ENCODE measurements at places on chromosomes 2 and 18. TPM values are rescaled to one million over a fixed set of nuclear protein-coding genes. Genes with fewer than 3 reads are reported as not detected.

The CCDC85A gene
- 0.28 TPM for polyA plus RNA-seq

The MARCHF4 gene
- not detected for polyA plus RNA-seq

The DOCK10 gene
- 32.1 TPM for polyA plus RNA-seq

DNA sequence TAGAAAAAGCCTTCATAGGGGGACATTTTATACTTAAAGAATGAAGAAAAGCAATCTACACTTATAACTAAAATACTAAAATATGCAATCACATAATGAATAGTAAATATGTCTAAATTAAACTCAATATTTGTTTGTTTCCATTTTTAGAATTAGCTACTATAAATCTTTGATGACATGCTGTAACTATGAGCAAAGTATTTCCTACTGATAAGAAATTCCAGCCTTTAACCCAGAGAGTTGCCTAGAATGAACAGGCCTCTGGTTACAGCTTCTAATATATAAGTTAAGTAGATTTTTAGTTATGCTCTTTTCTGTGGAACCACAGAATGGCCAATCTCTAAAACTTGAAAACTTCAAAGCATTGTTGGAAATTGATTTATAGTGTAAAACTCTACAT, 1465.6 kb upstream of the ZEB2 start:
- no peaks in the 10 kb centered on the region for H3K4me1 ChIP-seq
- no peaks in the 10 kb centered on the region for H3K27me3 ChIP-seq
- DNase-seq, result no peak
- H3K36me3 ChIP-seq, result no peaks in the 10 kb centered on the region

GRCh38 chr18:57961411-57961810, 82.6 kb upstream of the NEDD4L start:
- no peaks in the 10 kb centered on the region for H3K27me3 ChIP-seq
- H3K4me3 ChIP-seq, result no peak overlapping the region
- no peaks in the 10 kb centered on the region for H3K36me3 ChIP-seq
- no peak for DNase-seq
- no peak overlapping the region for H3K27ac ChIP-seq

GRCh38 chr18:63468575-63468974, 8.2 kb upstream of the SERPINB5 start:
- H3K4me1 ChIP-seq, result no peaks in the 10 kb centered on the region
- DNase-seq, result no peak
- no peaks in the 10 kb centered on the region for H3K36me3 ChIP-seq
- no peak overlapping the region for H3K4me3 ChIP-seq
- H3K27me3 ChIP-seq, result no peaks in the 10 kb centered on the region

DNA sequence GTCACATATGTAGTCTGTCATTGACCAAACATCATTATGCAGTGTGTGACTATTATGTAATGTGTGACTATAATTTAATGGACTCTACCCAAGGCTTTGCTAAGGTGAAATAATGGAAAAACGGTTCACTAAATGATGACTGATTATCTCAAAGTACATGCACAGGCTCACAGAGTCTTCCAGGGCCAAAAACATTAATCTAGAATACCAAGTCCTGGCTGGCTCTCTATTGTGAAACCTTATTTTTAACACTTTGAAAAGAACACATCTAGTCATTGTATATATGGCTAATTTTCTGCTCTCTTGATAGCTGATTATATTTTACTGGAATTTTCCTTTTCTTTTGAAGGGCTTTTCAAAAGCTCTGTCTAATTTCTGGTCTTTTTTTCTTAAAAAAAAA, 102.9 kb upstream of the THUMPD2 start:
- H3K27ac ChIP-seq, result no peak overlapping the region
- no peaks in the 10 kb centered on the region for H3K27me3 ChIP-seq
- no peak overlapping the region for H3K4me3 ChIP-seq
- peaks cover 5% of the 10 kb centered on the region for H3K4me1 ChIP-seq

Measured in aorta (tissue), 5 donors.